ENCODE measurements at places on chromosomes 4 and X.

- no peak for DNase-seq
These were observed at the start of gene GAGE10 for GRCh38 chrX:49303346-49303745. GAGE10 (plus strand) TSS chrX:49303646; CDS start chrX:49304860, 1,214 bp downstream.

DNA sequence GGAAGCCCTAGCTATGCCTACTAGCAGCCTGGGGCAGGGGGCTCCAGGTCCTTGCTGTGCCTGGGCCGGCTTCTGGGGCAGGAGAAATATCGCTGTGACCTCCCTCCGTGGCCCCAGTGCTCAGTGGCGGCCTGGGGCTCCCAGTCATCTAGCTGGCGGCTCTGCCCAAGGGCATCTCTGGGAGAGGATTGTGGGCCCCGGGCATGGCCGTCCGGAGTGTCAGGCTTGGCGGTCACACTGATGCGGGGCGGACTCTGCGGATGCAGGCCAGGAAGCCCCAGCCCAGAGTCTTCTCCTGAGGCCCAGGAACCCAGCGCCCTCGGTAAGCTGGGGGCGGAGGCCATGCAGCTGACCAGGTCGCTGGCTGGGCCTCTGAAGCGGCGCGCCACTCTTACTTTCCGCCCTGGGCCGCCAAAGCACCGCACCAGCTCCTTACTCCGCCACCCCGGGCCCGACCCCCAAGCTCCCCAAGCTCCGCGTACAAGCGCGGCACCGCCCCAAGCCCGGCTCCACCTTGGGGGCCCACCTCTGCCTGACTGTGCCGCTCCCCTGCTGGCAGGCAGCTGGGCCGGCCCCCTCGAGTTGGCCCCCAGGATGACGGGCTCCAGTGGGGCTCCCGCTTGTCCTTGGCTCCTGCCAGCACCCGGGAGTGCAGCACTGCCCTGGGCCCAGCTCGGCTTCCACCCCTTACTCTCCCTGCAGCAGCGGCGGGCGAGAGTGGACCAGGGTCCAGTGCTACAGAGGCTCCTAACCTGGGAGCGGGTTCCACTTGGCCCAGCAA lies 720.0 kb downstream of the PCDH18 start:
- DNase-seq = no peak

GRCh38 chr4:89243733-89244252 lies 63.8 kb downstream of the GPRIN3 start:
- no peak for DNase-seq

DNA sequence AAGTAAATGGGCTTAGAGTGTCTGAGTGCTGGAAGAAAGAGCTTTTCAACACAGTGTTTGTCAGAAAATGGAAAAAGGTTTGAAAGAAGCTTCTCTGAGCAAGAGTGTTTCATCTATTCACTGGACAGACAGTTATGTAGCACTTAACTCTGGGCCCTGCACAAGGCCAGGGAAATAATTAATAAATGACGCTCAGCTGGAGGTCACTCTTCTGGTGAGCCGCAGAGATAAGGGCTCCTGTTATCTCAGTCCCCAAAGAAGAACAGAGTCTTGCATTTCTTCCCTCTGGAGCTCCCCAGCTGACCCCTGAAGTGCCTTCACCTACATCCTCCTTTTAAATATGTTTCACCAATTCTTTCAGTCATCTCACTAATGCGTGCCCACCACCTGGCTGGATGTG lies 90.4 kb downstream of the SLC16A2 start:
- DNase-seq = no peak

DNA sequence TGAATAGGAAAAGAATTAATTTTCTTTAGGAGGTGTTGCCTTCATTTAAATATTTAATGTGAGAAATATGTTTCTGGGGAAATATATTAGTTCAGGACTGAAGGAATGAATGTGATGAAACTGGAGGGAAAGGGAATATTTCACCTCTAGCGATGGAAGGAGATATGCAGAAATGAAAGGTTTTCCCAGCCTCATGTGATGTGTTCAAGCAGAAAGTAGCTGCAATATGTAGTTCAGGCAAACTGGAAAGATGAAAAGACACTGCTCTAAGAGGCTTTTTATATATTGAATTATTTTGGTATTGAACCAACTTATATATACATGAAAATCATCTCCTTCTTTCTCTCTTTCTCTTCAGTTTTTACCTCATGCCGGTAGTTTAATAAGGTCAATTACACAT lies 3.4 kb downstream of the GRID2 start:
- no peak for DNase-seq

DNA sequence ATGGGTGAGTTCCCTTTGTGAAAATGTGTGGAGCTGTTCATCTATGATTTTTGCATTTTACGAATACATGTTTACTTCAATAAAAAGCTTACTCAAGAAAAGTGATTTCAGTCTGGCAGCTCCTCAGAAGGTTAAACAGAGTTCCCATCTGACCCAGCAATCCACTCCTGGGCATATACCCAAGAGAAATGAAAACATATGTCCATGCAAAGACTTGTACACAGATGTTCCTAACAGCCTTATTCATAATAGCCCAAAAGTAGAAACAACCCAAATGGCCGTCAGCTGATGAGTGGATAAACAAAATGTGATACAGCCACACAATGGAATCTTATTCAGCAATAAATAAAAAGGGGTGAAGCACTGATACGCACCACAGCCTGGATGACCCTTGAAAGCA lies 20.8 kb downstream of the CLCN4 start:
- no peak for DNase-seq

- no peak for DNase-seq
These were observed 150.0 kb downstream of the SPRY1 start for GRCh38 chr4:123546573-123547060.

GRCh38 chr4:35867057-35867456 lies 377.3 kb downstream of the ARAP2 start:
- no peak for DNase-seq

DNA sequence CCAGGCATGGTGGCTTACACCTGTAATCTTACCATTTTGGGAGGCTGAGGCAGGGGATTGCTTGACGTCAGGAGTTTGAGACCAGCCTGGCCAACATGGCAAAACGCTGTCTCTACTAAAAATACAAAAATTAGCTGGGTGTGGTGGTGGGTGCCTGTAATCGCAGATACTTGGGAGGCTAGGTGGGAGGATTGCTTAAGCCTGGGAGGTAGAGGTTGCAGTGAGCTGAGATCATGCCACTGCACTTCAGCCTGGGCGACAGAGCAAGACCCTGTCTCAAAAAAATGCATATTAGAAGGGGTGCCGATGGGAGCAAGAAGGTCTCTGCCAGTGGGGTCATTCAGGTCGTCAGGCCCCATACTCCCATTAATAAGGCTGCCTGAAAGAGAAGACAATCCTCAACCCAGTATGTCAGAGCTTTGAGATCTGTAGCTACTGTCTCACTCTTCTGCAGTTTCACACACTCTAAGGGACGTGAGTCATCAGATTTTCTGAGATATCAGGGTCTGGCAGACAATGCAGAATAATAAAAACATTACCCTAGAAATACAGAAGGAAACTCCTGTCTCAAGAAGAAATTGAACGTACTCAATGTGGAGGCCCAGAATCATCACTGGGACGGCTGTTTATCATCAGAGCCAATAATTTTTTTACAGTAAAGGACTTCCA lies 176.7 kb upstream of the FAT1 start:
- no peak for DNase-seq
